ENCODE measurements at places on chromosomes 2 and 18. TPM values are rescaled to one million over a fixed set of nuclear protein-coding genes. Genes with fewer than 3 reads are reported as not detected.
A peak's percentile ranks its signal among the peaks of the same experiment; 100 is the strongest.

GRCh38 chr2:207534417-207534816 is 4.7 kb downstream of the CREB1 start:
- peaks cover 27% of the 10 kb centered on the region for H3K4me1 ChIP-seq
- no peaks in the 10 kb centered on the region for H3K27me3 ChIP-seq
- no peak overlapping the region for H3K4me3 ChIP-seq
- no peak overlapping the region for H3K27ac ChIP-seq
- H3K36me3 ChIP-seq, result no peaks in the 10 kb centered on the region

GRCh38 chr2:238644095-238645081 is 203.5 kb upstream of the TWIST2 start:
- no peaks in the 10 kb centered on the region for H3K27me3 ChIP-seq
- no peak for DNase-seq
- H3K36me3 ChIP-seq, result no peaks in the 10 kb centered on the region
- no peaks in the 10 kb centered on the region for H3K4me1 ChIP-seq

DNA sequence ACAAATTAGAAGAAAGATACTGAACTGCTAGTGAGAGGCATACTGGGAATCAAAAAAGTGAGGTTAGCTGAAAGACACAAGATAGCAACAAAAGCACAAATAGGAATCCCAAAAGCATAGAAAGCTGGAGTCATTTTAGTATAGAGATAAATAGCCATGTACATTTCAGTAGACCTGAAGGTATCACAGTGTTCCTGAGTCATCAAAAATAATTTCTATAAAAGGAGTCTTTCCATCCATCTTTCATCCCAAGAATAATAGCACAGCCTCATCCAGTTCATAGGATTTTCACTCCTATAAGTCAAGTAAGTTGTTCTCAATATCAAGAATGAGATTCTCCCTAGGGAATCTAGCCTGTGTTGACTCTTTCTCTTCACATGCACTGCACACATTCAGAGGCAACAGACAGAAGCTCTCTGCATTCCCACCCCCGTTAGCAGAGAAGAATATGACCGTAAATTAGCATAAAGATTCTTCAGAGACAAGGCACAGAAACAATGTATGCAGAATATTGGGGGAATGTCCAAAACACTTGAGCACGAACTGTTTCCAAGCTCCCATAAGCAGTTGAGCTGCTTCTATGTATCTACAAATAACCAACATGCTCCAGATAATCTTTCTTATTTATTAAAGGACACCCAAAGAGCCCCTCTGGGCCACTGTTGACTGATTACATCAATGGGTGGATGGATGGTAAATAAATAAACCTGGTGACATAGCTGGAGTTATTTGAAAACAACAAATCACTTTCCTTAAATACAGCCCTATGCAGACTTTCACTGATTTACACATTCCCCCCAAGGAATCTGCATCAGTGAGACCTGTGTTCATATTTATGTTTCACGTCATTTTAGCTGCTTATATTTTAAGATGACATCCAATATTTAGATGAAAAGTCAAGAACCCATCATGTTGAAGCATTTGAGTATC is 174.5 kb upstream of the PKDCC start:
- H3K4me1 ChIP-seq, result no peaks in the 10 kb centered on the region
- DNase-seq, result no peak
- H3K4me3 ChIP-seq, result no peak overlapping the region
- H3K27me3 ChIP-seq, result no peaks in the 10 kb centered on the region

GRCh38 chr18:65822826-65823225 is 72.0 kb downstream of the CDH7 start:
- no peak overlapping the region for H3K27ac ChIP-seq
- no peak for DNase-seq
- no peaks in the 10 kb centered on the region for H3K27me3 ChIP-seq
- H3K36me3 ChIP-seq, result no peaks in the 10 kb centered on the region
- no peak overlapping the region for H3K4me3 ChIP-seq

DNA sequence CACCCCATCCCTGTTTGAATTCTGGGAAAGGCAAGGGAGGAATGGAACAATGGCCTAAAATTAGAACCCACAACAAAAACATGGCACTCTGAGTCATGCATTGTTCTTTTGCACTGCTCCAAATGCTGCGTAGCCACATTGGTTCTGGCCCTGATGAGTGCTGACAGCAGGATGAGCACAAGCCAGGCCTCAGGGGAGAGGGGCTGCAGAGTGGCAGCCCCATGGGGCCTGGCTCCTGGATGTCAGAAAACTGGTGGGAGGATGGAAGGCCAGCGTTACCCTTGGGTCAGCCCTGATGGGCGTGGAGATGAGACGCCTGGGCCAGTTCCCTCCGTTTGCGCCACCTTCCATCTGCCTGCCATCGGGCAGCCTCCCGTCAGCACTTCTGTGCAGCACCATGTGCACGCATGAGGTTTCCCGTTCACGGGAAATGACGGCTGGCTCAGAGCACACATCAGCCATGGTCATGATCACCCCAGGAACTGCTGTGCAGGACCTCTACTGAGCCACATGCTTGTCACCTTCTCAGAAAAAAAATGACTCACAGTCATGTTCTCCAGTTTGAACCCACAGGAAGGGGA is 65.6 kb downstream of the CYP26B1 start:
- no peak overlapping the region for H3K27ac ChIP-seq
- H3K4me3 ChIP-seq, result no peak overlapping the region
- peaks cover 14% of the 10 kb centered on the region for H3K4me1 ChIP-seq
- no peaks in the 10 kb centered on the region for H3K27me3 ChIP-seq

The NTSR2 gene
- not detected for total RNA-seq

The SCN3A gene
- total RNA-seq, result not detected

DNA sequence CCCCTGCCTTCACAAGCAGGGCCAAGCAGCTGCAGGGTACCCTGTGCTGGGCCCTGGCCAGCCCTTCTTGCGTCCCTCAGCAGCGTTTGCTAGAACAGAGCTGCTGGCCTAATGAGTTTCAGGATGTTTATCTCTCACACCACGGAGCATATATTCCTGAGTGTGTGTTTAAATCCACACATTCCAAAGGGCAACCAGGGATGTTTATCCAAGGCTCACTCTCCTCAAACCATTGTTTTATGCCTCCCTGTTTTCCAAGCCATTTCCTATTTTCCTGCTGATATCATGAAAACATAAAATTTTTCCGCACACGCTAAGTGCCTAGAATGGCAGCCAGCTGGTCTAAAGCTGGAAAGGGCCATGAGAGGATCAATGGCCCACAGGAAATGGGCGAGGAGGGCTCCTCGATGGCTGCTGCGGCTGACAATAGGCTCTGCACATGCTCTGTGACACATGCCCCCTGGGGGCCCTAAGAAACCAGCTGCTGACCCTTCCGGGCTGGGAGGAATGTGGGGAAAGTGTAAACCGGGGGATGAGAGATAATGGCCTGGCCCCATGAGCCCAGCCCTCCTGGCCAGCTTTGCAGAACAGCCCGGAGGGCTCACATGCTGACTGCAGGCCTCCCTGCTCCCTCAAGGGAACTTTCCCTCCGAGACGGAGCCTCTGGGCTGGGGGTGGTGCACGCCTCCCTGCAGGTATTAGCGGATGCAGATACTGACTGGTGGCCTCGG is 194.0 kb downstream of the NDUFA10 start:
- H3K27ac ChIP-seq, result no peak overlapping the region
- no peaks in the 10 kb centered on the region for H3K36me3 ChIP-seq
- no peak overlapping the region for H3K4me3 ChIP-seq
- no peaks in the 10 kb centered on the region for H3K27me3 ChIP-seq
- H3K4me1 ChIP-seq, result no peaks in the 10 kb centered on the region

The ATP6V1C2 gene
- total RNA-seq, result not detected

DNA sequence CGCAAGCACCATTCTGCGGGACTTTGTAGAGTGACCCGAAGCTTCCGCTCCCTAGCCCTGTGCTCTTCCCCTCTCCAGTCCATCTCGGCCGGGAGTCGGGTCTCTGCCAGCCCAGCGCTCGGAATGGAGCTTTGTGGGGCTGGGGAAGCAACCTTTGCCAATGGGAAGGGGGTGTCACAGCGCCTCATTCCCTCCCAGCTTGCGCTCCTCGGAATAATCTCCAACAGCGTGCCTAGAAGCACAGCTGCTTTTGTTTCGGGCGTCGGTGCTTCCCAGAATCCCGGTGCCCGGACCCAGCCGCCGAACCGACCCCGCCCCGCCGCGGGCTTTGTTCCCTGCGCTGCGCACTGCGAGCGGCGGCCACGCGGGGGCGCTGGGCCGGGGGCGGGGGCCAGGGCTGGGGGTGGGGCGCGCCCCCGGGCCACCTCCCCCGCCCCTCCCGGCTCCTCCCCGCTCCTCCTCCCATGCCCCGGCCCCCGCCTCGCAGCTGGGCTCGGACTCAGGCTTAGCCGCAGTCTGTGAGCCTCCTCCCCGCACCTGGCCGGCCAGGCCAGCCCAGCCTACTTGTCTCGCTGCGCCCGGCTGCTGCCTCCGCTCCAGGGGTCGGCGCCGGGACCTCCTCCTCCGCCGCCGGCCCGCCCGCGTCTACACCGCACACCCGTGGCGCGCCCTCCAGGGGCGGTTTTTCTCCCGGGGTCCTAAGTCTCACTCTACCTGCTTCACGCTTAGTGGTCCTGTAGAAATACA is 77.7 kb upstream of the SMAD2 start:
- H3K27me3 ChIP-seq, result no peaks in the 10 kb centered on the region
- no peak overlapping the region for H3K27ac ChIP-seq
- H3K4me3 ChIP-seq, result peak overlapping the region; percentile 48
- H3K36me3 ChIP-seq, result no peaks in the 10 kb centered on the region
- peaks cover 5% of the 10 kb centered on the region for H3K4me1 ChIP-seq
- DNase-seq, result peak; percentile 77

- no peak for DNase-seq
- no peaks in the 10 kb centered on the region for H3K36me3 ChIP-seq
- no peak overlapping the region for H3K27ac ChIP-seq
These were observed 31.3 kb downstream of the USP40 start for GRCh38 chr2:233535271-233535670.

DNA sequence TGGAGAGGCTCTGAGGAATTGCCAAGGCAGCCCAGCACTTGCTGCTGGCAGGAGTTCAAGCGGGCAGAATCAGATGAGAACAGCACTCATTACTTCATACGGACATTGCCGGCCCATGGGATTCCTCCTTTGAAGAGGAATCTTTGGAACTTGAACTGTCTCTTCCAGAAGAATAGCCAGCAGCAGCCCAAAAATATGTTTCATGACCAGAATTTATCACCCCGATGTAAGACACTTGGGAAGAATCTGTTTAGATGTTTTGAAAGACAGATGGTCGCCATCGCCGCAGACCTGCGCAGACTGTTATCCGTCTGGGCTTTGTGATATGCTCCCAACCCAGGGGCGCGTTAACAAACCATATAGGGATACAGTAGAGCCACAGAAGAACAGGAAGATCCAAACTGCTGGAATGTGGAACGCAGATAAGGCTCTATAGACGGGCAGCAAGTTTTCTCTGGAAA is 3.7 kb upstream of the ADI1 start:
- no peak overlapping the region for H3K4me3 ChIP-seq
- H3K36me3 ChIP-seq, result no peaks in the 10 kb centered on the region
- no peak for DNase-seq
- peaks cover 52% of the 10 kb centered on the region for H3K4me1 ChIP-seq
- no peaks in the 10 kb centered on the region for H3K27me3 ChIP-seq

- no peaks in the 10 kb centered on the region for H3K4me1 ChIP-seq
- DNase-seq, result no peak
- H3K27me3 ChIP-seq, result no peaks in the 10 kb centered on the region
These were observed 52.4 kb downstream of the PMS1 start for GRCh38 chr2:189836644-189837043.

- H3K4me1 ChIP-seq, result no peaks in the 10 kb centered on the region
- peaks cover 5% of the 10 kb centered on the region for H3K36me3 ChIP-seq
- no peak overlapping the region for H3K4me3 ChIP-seq
- DNase-seq, result no peak
- H3K27me3 ChIP-seq, result no peaks in the 10 kb centered on the region
These were observed 86.2 kb downstream of the CUL3 start for GRCh38 chr2:224498991-224499390.

GRCh38 chr2:231360881-231361371 is 34.6 kb upstream of the B3GNT7 start:
- H3K4me1 ChIP-seq, result no peaks in the 10 kb centered on the region
- no peak overlapping the region for H3K27ac ChIP-seq
- DNase-seq, result no peak
- no peaks in the 10 kb centered on the region for H3K27me3 ChIP-seq
- H3K4me3 ChIP-seq, result no peak overlapping the region

GRCh38 chr2:233082931-233083755 is 23.0 kb downstream of the INPP5D start:
- no peaks in the 10 kb centered on the region for H3K36me3 ChIP-seq
- H3K4me1 ChIP-seq, result no peaks in the 10 kb centered on the region
- H3K27ac ChIP-seq, result peak overlapping the region; percentile 46
- H3K27me3 ChIP-seq, result no peaks in the 10 kb centered on the region
- no peak overlapping the region for H3K4me3 ChIP-seq

The ERFE gene
- not detected for total RNA-seq

The ATOH8 gene
- 24.3 TPM for total RNA-seq

The ANKRD53 gene
- total RNA-seq, result 0.50 TPM

The DSG4 gene
- total RNA-seq, result not detected

- no peak overlapping the region for H3K27ac ChIP-seq
- H3K27me3 ChIP-seq, result no peaks in the 10 kb centered on the region
- DNase-seq, result no peak
- no peaks in the 10 kb centered on the region for H3K36me3 ChIP-seq
These were observed 94.9 kb downstream of the KCTD1 start for GRCh38 chr18:26453386-26453901.

- H3K4me1 ChIP-seq, result no peaks in the 10 kb centered on the region
- no peak overlapping the region for H3K27ac ChIP-seq
- H3K27me3 ChIP-seq, result no peaks in the 10 kb centered on the region
- no peaks in the 10 kb centered on the region for H3K36me3 ChIP-seq
These were observed 58.8 kb downstream of the RNF144A start for GRCh38 chr2:6975988-6976387.

DNA sequence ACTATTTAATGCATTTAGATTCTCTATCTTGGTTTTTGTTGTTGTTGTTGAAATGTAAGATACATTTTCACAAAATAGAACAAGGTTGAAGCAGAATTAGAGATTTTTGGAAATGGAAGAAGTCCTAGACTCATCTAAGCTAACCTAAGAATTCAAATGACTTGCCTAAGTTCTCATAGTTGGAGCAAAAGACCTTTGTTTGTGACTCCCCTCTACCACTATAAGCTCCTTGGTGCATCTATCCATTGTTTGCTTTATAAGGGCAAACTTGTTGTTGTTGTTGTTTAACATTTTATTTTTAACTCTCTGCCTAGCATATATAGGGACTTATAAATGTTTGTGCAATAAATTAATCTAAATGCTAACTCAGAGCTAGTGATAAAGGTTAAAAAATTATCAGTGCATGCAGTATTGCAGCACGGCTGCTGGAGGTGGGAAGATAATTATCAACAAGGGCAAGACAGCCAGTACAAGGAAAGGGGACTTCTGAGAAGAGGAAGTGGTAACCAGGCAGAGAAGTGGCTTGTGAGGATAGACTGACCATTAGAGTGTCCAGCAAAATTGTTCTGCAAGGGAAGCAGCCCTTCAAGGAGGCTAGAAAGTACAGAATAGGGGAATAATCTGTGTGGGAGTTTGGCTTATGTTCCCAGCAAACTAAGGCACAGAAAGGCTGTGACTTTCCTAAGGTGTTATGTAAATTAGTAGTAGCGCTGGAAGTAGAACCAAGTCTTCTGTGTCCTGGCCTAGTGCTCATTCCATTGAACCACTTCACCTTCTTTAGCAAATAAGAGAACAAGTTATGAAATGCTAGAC is 38.1 kb upstream of the ACYP2 start:
- no peaks in the 10 kb centered on the region for H3K27me3 ChIP-seq
- DNase-seq, result no peak
- no peak overlapping the region for H3K27ac ChIP-seq
- no peaks in the 10 kb centered on the region for H3K36me3 ChIP-seq

The NPAS2 gene
- total RNA-seq, result 8.8 TPM

The C2orf80 gene
- total RNA-seq, result not detected
